ENCODE measurements at places on chromosomes 1 and 21. TPM values are rescaled to one million over a fixed set of nuclear protein-coding genes. Genes with fewer than 3 reads are reported as not detected.

The VWA5B1 gene
- not detected for total RNA-seq

The GPR89B gene
- total RNA-seq, result 11.5 TPM

The LRRC3 gene
- total RNA-seq, result 0.29 TPM

The DIRAS3 gene
- total RNA-seq, result 13.3 TPM

The CFAP74 gene
- total RNA-seq, result not detected

The GBP6 gene
- not detected for total RNA-seq

The BRDT gene
- not detected for total RNA-seq

The RABIF gene
- 3.7 TPM for total RNA-seq

The SRSF4 gene
- 35.6 TPM for total RNA-seq

The RNF115 gene
- 9.5 TPM for total RNA-seq

The LHX8 gene
- total RNA-seq, result not detected

The CKS1B gene
- 84.4 TPM for total RNA-seq

The OLIG1 gene
- total RNA-seq, result not detected

The CASQ1 gene
- total RNA-seq, result not detected

The OR2L3 gene
- total RNA-seq, result not detected

The MDM4 gene
- total RNA-seq, result 7.6 TPM

The KCNN3 gene
- not detected for total RNA-seq

The ADGRL4 gene
- total RNA-seq, result 1.1 TPM

The NCMAP gene
- not detected for total RNA-seq

The CD34 gene
- total RNA-seq, result 0.86 TPM

The PPM1J gene
- total RNA-seq, result 6.9 TPM

The CHML gene
- total RNA-seq, result 7.6 TPM

Data from myometrial cell (primary cell).